Smooth muscle cell of the brain vasculature (primary cell): ENCODE measurements at places on chromosomes 2 and 18.

DNA sequence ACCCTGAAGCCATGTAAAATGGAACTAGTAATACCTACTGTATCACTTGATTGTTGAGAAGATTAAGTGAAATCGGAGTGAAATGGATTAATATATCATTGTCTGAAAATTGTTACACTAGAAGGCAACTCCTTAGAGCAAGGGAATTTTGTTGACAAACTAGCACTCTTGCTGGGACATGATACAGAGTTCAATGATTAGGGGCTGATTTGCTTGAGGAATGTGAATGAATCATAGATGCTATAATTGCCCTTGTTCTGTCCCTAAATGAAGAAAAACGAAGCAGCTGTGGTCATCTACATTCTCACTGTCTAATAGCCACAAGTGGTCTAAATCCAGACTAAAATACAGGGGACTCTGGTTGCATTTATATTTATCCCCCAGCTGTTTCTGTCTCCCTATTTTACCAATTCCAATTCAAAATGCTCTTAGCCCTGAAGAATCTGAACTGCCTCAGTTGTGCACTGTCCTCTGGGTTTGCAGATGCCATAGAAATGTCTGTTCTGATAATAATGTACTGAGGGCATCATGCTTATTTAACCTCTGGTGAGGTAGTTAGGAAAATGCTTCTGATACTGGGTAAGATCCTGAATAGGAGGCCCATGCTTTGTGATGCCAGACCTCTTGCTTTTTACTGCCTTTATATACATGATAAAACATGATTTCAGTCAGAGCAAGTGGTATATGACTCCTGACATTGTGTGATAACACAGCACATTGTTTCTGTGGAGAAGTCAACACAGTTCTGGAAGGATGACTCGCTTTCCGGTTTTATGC is 382.1 kb downstream of the NRXN1 start:
- no peak for DNase-seq

DNA sequence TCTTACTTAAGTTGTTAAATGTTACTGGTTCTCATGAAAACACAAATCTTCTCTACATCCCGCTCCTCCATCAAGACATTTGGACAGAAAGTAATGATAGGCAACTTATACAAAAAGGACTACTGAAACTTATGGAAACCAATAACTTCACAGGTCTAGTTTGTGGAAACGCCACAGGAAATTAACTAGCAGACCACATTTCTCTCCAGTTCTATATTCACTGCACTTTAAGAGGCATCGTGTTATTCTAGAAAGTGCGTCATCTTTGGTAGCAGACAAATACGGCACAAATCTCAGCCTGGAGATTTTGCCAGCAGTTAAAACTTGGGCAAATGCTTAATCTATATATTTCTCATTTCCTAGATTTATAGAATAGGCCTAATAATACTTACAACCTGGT is 164.3 kb downstream of the EPHA4 start:
- no peak for DNase-seq

DNA sequence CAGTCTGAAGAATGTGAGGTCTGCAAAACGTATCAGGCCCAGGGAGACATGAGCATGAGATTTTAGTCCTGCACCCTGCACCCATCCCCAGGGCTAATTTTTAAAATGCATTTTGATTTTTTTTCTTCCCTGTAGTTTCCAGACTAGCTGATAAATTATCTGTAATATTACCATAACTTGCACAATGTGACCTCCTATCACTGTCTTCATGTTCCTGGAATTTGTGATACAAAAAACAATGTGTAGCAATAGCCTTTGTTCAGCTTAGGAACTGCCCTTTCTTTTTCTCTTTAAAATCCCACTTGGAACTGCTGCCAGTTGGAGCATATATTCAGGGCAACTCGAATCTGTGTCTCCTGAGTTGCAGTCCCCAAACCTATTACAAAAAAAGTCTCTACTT is 222.8 kb upstream of the HS6ST1 start:
- DNase-seq, result no peak

GRCh38 chr18:8734496-8734895 is 29.1 kb downstream of the MTCL1 start:
- DNase-seq, result no peak

DNA sequence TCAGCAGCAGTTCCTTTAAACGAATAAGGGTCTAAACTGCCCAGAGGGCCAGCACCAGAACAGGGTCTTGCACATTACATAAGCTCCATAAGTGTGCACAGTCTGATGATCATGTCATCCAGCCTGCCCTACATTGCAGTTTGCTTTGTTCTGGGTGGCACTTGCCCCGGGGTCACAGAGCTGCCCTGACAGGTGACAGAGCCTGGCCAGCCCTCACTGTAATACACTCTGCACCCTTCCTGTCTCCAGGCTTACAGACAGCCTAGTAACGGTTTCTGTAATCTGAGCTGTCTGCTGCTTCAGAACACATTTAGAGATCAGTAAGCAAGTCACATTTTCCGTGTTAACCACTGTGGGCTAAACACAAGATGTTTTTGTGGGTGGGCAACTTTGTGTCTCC is 213.3 kb downstream of the FAM210A start:
- DNase-seq, result no peak

- no peak for DNase-seq
Observed at GRCh38 chr18:3782901-3783300, 332.9 kb downstream of the TGIF1 start.

DNA sequence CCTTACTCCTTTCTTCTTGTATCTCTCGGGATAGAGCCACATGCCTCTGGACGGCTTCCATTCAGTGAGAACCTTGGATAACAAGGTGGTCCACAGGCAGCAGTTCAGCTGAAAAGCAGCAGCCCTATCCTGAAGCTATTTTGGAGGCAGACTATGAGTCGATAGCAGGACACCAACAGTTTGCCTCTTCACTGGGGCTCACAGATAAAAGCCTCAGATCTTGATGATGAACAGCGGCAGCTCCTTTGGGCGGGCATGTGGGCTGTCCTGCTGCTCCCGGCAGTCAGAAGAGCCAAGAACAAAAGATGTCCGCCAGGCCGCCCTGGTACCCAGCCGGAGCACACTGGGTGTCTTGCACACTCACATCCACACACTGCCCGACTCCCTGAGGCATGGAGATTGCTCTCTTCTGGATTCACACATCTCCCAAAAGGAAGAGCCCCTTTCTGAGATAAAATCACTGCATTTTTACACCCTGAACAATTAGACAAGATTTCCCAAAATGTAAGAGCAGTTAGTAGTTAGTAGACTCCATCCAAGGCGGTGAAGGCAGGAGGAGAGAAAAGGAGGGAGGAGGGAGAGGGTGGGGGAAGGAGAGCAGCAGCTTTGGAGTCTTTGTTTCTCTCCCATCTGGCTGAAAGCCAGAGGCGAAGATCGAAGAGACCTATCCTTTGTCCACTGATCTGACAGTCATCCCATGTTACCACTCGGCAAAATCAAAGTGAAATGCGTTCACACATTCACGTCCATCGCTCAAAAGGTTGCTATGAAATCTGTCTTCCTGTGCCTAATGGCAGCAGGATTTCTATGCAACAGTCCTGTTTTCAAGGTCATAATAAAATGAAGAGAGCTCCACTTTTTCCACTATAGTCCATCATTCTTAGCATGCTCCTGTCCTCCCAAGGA is 90.1 kb upstream of the KLF7 start:
- no peak for DNase-seq

DNA sequence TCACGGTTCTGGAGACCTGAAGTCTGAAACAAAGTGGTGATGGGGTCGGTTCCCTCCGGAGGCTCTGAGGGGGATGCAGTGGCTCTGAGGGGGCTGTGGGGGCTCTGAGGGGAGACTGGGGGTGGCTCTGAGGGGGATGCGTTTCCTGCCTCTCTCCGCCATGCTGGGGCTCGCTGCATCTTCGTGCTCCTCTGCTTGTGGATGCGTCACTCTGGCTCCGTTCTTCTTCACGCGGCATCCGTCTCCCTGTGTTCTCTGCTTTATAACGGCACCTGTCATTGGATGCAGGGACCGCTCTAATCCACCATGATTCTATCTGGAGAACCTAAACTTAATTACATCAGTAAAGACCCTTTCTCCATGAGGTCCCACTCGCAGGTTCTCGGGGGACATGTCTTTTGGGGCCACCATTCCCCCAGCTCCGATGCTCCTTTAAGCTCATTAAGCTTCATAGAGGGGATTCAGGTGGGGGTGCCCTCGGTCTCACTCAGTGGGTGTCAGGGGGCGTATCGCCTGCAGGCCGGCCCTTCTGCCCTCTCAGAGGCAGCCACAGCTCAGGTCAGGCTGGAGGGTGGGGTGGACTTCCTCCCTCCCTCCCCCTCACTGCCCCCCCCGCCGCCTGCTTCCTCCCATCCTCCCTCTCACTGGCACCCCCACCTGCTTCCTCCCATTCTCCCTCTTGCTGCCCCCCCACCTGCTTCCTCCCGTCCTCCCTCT is 18.4 kb downstream of the RTP5 start:
- no peak for DNase-seq
